Stimulated activated CD4-positive, alpha-beta T cell treated with anti-CD3 and anti-CD28 coated beads, Interleukin-1b, Interleukin-23, amount 100 ng/mL, for 1 hour (primary cell): ENCODE measurements at places on chromosomes 6 and 20.
A peak's percentile ranks its signal among the peaks of the same experiment; 100 is the strongest.

DNA sequence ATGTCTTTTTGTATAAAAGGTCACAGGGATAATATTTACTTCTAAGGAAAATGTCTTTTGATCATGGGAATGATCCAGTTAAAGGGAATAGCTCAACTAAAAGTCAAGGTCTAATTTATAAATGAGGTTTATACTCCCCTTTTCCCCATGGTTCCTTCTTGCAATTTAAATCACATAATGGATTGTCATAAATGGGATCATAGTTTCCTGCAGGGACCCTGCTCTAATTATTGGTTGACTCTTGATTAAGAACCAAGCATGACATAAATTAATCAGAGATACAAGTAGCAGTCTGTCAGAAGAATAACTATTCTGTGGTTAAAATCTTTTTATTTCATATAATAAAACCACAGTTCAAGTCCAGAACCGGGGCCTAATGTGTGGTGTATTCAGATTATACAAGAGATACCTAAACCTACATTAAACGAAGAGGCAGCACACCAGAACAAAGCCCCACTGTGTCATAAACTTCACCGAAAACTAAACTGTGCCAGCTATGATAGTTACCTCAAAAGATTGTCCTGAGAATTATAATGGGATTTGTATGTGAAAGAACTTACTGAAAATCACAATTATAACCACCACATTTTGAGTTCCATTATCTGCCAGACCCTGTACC lies 43.0 kb upstream of the CD83 start:
- no peak for DNase-seq

- no peak for DNase-seq
Measured at GRCh38 chr20:61908057-61909026, 157.3 kb downstream of the TAF4 start.

- no peak for DNase-seq
Measured at GRCh38 chr20:20780127-20780824, 67.8 kb upstream of the RALGAPA2 start.

DNA sequence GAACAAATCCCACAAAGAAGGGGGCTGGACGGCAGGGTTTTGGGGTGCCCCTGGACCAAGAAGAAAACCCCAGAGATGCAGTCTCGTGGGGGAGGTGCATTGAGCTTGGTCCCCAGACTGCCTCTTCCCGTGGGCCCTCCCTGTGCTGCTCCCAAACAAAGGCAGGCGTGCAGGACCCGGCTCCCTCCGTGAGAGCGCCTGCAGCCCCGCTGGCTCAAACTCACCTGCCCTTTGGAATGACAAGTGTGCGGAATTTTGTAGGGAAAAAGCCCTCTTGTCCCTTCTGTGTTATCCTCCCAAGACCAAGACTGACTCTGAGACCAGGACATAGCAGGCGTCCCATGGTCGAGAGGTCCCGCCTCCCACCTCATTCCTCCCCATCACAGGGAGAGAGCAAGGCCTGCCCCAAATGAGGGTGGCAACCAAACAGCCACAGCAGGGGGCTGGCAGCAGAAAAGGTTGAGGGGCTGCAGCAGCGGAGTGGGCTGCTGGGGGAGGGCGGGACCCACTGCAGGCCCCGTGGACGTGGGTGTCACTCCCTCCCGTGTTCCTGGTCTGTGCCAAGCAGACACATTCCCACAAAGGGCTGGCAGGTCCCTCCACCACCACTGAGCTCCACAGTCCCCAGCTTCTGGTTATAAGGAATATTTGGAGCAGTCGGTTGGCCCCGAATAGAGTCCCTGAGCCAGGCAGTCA lies 5.6 kb upstream of the FRMD1 start:
- DNase-seq = no peak

DNA sequence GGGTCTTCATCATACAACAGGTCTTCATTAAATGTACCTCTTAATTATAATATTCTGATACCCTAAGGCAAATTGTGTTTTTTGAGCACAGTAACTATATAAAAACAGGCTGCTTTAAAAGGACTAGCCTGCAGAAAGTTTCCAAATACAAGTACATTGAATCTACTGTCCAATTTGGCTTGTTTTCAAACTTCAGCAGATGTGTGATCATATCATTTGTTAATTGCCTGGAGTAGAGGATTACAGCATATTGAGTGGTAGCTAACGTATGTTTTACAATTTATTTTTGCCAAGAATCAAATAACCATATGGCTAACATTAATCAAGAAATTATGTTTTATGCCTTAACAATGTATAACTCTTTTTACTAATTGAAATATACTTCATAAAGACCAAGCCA lies 12.6 kb downstream of the TINAG start:
- no peak for DNase-seq

GRCh38 chr20:25629816-25630499 lies 6.1 kb upstream of the NANP start:
- no peak for DNase-seq

GRCh38 chr6:134178161-134179044 lies 126.0 kb upstream of the SLC2A12 start:
- peak; percentile 54 for DNase-seq

- DNase-seq = no peak
Measured at GRCh38 chr6:170470734-170471133, 82.4 kb downstream of the PSMB1 start.

DNA sequence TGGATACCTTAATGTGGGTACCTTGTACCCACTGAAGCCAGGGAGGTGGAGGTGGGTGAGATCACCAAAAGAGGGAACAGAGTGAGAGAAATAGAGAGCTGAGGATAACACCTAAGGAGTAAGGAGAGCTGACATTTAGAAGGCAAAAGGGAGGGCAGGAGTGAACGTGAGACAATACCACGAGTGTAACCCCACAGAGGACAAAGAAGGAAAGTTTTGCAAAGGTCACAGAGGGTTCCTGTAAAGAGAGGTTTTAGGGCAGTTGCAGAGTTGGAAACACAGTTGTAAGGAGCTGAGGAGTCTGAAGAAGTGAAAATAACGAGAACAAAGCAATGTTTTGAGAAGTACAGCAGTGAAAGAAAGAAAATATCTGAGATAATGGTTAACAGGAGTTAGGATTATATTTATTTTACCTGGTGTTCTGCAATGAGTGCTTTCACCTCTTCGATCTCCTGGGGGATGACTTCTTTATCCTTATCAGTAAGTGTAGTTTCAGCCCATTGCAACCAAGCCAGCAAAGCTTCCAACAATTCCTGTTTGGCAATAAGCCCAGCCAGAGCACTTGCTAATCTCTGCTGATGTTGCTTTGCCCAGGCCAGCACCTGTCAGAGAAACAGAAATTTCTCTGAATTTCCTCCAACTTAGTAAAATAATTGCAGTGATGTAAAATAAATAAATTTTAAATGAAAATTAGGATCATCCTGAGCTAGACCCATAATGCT lies 166.8 kb downstream of the DST start:
- no peak for DNase-seq

GRCh38 chr6:118696271-118696670 lies 44.9 kb upstream of the CEP85L start:
- DNase-seq = no peak

DNA sequence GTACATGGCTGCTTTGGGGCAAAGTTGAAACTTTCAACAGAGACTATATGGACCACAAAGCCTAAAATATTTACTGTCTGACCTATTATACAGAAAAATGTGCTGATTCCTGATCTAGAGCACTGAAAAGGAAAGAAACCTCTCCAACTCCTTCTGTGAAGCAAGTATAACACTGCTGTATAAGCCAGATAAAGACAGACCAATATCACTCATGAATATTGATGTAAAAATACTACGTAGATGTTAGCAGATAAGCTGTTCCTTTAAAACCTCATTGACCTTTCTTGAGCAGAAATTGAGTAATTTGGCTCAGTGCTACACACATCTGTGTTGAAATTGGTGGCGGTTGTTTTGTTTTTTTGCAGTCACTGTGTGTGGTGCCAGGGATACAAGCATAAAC lies 69.9 kb upstream of the HDAC2 start:
- DNase-seq = no peak

DNA sequence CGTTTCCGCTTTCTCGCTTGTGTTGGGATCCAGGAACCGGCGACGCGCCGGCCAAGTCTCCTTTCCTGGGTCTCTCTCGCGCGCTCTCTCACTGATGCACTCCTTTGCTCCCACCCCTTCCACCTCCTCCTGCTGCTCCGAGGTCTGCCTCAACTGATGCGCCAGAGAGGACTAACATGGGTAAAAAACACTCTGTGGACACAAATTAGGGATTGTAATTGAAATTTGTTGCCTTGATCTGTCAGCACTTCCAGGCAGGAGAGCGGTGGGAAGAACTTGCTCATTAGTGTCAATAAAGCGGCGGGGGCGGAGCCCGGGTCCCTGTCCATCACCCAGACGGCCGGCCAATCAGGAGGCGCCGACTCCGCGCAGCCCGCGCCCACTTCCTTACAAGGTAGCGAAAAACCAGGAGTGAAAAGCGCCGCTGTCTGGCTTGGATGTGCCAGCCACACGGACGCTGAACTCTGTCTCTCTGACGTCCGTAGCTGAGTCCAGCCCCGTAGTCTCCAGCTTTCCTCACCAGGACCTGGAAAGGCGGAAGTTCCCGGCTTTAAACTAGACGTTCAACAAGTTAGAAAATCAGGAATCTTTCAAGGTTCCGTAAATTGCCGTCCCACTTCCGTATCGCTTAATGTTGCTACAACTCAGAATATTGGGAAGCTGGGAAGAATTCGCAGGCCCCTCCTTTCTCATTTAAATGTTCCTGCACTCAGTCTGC lies at the start of gene TBX18:
TBX18 (minus strand) TSS at position 267 of the 718 bp plus-strand sequence. CDS start 417 bp downstream, outside the sequence.
- no peak for DNase-seq

DNA sequence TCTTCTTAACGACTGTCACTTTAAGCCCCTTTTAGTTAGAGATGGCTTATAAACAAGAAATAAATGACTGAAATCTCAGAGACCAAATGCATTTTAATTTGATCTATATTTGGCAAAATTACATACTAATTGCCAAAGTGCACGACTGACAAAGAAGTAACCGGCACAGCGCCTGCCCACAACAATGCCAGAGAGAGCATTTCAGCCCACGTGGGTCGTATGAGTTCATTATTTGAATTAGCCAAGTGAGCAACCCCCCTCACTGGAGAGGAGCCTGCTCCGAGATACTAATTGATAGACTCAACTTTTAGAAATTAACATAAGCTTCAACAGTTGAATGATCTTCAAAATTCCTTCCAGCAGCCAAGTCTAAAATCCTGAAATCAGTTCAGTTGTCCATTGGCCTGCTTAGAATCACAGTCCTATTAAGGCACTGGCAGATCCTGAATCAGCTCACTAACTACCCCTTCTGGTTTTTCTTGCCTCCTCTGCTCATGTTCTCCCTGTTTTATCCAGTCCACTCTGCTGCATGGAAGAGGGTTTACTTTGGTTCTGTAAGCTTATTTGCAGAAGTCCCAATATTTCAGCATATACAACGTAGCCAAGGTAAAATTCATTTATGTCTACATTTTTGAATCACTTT lies 519.1 kb upstream of the AGPAT4 start:
- DNase-seq = no peak

- DNase-seq = no peak
Measured at GRCh38 chr6:125714441-125715090, 34.9 kb upstream of the HEY2 start.

DNA sequence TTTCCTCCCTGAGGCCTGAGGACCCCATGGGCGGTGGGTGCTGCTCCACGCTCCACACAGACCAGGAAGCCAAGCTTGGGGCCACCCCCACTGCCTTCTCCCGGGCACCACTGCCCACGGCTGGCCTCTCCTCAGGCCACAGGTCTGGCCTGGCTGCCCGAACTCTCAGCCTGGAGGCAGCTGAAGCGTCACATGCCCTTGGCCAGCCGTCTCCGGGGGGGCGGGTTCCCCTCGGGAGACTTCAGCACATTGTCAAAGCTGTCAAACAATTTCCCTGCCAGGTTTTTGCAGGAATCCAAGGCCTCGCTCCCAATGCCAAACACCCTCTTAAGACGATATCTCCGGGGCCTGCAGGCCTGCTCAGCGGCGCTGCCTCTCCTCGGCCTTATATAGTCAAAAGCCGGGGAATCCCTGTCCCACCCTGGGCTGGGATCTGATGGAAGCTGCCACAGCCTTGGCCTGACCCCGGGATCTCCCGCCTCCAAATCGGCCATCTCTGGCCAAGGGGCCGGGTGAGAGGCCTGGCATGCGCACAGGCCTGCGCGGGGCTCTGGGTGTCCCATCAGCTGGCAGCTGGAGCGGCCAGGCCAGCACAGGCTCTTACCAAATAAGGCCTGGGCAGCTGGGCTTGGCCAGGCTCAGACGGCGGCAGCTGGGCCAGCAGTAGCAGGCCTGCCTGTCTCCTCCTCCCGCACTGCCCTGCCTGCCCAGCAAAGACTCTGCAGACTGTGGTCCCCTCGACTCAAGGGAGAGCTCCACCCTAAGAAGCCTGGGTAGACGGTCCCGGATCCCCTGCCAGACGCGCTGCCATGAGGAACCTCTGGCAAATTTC lies 49.7 kb downstream of the RBM38 start:
- DNase-seq = no peak

DNA sequence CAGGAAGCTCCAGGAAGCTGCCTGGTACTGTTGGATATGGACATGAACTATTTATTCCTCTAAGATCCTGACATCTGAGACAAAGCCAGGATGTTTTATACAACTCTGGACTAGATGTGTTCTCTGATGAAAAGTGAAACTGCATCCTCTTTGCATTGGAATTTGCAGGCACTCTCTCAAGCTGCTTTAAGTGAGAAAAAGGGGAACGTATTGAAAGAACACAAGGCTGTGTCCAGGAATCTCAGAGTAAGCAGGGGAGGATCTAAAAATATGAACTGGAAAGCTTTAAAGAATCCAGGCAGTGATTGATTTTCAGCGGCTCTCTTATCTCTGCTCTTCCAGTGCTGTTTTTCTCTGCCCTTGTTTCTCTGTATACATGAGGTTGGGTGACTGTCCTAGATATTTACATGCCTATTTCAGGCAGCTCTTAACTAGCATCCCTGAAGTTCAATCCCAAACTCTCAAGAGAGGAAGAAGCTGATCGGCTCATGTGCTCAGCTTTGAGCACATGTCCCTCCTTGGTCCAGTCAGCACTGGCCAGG lies 193.8 kb downstream of the PLCB4 start:
- no peak for DNase-seq

DNA sequence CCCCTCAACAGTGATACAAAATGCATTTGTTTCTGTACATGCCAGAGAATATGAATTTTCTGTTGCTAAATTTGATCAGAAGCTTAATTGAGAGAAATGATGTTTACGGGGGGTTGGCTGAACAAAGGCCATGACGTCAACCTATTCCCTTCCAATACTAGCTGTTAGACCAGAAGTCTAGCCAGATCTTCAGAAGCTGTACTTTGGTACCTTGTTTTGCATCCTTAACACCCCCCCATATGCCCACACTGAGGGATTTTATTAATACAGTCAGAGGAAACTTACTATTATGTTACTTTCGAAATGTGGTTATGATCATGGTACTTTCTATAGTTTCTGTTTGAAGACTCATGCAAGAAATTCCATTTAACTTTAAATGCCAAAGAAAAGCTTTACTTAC lies 3.1 kb downstream of the NCOA7 start:
- DNase-seq = no peak
